WTC11 (cell line): ENCODE measurements at places on chromosomes 12 and 14.

GRCh38 chr12:49279706-49280159, 14.9 kb downstream of the TUBA1C start:
- no peak for DNase-seq
- H3K36me3 ChIP-seq: no peaks in the 10 kb centered on the region
- H3K4me1 ChIP-seq: peaks cover 23% of the 10 kb centered on the region
- no peak overlapping the region for H3K27ac ChIP-seq
- no peak overlapping the region for H3K4me3 ChIP-seq
- no peaks in the 10 kb centered on the region for H3K27me3 ChIP-seq

DNA sequence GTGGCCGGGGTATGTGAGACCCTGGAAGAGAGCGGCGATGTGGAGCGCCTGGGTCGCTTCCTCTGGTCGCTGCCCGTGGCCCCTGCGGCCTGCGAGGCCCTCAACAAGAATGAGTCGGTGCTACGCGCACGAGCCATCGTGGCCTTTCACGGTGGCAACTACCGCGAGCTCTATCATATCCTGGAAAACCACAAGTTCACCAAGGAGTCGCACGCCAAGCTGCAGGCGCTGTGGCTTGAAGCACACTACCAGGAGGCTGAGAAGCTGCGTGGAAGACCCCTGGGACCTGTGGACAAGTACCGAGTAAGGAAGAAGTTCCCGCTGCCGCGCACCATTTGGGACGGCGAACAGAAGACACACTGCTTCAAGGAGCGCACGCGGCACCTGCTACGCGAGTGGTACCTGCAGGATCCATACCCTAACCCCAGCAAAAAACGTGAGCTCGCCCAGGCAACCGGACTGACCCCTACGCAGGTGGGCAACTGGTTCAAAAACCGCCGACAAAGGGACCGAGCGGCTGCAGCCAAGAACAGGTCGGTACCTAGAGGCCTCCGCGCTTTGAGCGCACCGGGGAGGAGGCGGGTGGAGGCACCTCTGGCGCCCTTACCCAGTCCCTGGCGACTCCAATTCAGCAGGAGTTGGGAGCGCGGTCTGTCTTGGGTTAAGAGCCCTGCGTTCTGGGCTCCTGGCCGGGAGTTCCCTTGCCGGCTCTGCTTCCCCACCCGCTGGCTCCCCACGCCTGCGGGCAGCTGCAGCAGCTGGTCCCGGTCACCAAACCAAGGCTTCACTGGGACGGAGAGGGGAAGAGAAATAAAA, 700 bp downstream of the SIX6 start:
- peak; percentile 73 for DNase-seq
- peaks cover 82% of the 10 kb centered on the region for H3K4me1 ChIP-seq
- H3K27ac ChIP-seq: no peak overlapping the region

DNA sequence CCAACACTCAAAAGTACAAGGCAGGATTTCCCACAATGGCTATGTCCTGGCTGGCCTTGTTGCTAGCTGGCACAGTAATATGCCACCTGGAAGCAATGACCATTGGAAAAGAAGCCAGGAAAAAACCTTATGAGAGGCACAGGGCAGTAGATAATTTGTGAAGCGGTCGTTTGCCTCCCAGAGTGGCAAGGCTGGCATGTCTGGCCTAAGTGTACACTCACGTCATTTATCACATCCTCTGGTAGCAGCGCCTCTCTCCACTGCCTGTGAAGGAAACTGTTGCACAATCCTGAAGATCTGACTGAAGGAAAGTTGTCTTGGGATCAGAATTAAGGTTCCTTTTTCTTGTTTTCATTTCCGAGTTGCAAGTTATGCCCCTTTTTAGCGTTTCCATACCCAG, 408.5 kb downstream of the ZFP36L1 start:
- DNase-seq: no peak
- no peaks in the 10 kb centered on the region for H3K27me3 ChIP-seq
- peaks cover 16% of the 10 kb centered on the region for H3K4me1 ChIP-seq
- no peak overlapping the region for H3K4me3 ChIP-seq
- no peaks in the 10 kb centered on the region for H3K36me3 ChIP-seq
- no peak overlapping the region for H3K27ac ChIP-seq

- peaks cover 59% of the 10 kb centered on the region for H3K4me1 ChIP-seq
- H3K27me3 ChIP-seq: no peaks in the 10 kb centered on the region
- peaks cover 14% of the 10 kb centered on the region for H3K36me3 ChIP-seq
- no peak overlapping the region for H3K4me3 ChIP-seq
- H3K27ac ChIP-seq: no peak overlapping the region
These were observed 7.0 kb downstream of the ETNK1 start for GRCh38 chr12:22631863-22632463.

DNA sequence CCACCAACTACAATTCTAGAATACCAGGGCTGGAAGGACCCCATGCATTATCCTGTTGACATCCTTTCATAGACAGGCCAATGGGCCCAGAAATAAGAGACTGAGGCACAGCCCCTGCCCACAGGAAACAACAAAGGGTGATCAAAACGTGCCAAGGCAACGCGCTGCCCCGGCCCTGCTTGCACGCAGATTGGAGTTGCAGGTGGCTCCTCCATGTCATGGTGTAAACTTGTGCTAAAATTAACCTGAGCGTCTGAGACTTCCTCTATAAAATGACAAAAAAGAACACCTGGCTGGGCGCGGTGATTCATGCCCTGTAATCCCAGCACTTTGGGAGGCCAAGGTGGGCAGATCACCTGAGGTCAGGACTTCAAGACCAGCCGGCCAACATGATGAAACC, 30.1 kb downstream of the SPRING1 start:
- H3K27ac ChIP-seq: no peak overlapping the region
- H3K36me3 ChIP-seq: peaks cover 5% of the 10 kb centered on the region
- H3K4me3 ChIP-seq: no peak overlapping the region
- peaks cover 7% of the 10 kb centered on the region for H3K27me3 ChIP-seq
- H3K4me1 ChIP-seq: peaks cover 11% of the 10 kb centered on the region

GRCh38 chr14:68089146-68089731, 269.7 kb downstream of the RAD51B start:
- DNase-seq: no peak
- peaks cover 13% of the 10 kb centered on the region for H3K36me3 ChIP-seq
- peaks cover 30% of the 10 kb centered on the region for H3K4me1 ChIP-seq
- H3K27ac ChIP-seq: no peak overlapping the region
- no peak overlapping the region for H3K4me3 ChIP-seq

DNA sequence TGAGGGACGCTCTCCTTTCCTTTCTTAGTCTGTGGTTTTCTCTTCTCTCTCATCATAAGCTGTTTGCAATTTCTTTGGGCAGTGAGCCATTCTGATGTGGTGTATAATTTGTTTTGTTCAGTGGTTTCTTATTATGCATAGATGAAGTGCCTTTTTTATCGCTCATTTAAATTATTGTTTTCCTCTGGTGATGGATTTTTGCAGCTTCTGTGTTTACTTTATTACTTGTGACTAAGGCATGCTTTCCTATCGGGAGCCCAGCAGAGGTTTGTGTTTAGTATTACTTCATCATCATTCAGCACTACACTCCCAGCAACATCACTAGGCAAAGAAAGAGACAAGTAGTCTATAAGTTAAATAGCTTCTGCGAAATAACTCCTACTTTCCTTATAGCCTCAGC, 586.6 kb upstream of the NOVA1 start:
- no peak overlapping the region for H3K4me3 ChIP-seq
- H3K36me3 ChIP-seq: no peaks in the 10 kb centered on the region
- no peaks in the 10 kb centered on the region for H3K4me1 ChIP-seq
- peaks cover 3% of the 10 kb centered on the region; the same call in 1 of the 2 replicates for H3K27me3 ChIP-seq
- H3K27ac ChIP-seq: no peak overlapping the region

GRCh38 chr12:49086116-49086515, 8.5 kb downstream of the DHH start:
- peaks cover 23% of the 10 kb centered on the region for H3K4me1 ChIP-seq
- no peaks in the 10 kb centered on the region for H3K36me3 ChIP-seq
- peaks cover 77% of the 10 kb centered on the region for H3K27me3 ChIP-seq

DNA sequence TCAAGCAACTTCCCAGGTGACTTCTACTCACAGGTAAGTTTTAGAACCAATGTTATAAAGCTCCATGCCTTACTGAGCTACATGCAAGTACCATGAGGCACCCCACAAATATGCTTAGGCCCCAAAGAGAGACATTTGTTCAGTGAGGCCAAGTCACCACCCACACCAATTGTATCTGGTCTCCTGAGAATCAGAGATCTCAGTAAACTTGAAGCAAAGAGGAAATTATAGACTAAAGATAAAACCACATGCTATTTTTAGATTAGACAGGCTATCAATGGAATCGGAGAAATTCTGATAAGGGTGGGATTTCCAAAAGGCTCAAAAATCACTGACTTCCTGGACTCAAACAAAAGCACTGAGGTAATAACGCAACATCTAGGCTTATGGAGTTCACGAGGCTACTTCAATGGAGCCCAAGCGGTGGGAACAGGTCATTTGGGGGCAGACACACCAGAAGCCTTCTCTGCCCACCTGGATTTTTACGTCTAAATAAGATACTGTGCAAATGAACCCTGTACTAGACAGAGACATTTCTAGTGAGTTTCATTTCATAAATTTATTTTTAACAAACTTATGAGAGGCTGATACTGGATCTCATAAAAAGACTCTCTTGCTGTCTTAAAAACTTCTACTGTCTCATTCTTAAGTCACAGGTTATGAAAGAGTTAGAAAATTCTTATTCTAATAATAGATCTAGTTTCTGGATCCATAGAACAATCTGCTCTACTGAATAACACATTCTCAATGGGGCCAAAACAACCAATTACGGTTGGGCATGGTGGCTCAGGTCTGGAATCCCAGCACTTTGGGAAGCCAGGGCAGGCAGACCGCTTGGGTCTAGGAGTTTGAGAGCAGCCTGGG, 7.7 kb downstream of the SLC15A4 start:
- peaks cover 63% of the 10 kb centered on the region for H3K36me3 ChIP-seq
- H3K27me3 ChIP-seq: peaks cover 4% of the 10 kb centered on the region
- peaks cover 11% of the 10 kb centered on the region for H3K4me1 ChIP-seq
- no peak overlapping the region for H3K27ac ChIP-seq
